Kidney (tissue), 22 donors: ENCODE measurements at places on chromosomes 4 and X.

- DNase-seq, result no peak
Observed at GRCh38 chr4:79044141-79044659, 105.0 kb upstream of the PAQR3 start.

DNA sequence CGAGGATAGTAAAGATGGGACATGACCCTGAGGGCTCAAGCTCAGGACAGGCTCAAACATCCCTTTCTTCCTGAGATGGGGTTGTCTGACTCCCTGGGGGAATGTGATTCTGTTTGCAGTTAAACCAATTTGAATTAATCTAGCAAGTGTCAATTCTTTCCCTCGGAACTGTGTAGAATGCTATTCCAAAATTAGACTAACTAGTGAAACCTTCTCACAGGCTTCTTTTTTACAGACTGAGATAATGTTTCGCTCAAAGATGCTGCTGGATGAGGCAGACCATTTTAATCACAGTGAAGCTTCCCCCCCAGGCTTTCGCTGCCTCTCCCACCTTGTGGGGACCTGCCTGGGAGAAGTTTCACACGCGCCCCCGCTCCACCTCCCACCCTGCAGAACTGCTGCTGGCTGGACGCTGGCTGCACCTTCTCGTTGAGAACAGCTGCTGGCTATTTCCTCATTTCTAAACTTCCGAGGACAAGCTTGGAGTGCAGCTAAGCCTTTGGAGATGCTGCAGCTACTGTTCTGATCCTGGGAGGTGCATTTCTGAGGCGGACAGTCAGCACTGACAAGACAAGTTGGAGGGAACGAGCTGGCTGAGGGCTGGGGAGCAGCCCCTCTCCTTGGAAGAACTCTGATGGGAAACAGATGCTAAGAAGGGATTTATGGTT, 297.8 kb downstream of the RAPGEF2 start:
- DNase-seq, result no peak

DNA sequence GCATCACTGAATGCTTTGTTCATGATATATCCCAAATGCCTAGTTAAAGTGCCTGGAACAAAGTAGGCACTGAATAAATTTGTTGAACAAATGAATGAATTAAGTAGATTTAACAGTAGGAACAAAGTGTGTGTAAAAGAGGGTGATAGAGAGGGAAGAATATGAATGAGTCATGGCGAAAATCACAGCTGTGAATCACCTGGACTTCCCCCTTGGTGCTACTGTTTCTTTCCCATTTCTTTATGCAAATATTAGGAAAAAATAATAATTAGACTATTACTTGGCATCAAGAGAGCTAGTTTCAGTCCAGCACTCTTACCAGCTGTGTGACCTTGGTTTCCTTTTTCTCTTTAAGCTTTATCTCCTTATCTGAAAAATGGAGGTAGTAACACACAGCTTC, 9.2 kb downstream of the SPIN3 start:
- DNase-seq, result no peak

GRCh38 chr4:103050736-103051436, 25.7 kb downstream of the SLC9B2 start:
- DNase-seq, result no peak

- DNase-seq, result no peak
Observed at GRCh38 chr4:127881563-127881864, 821 bp downstream of the PLK4 start.

GRCh38 chr4:168797738-168798375, 212.2 kb downstream of the CBR4 start:
- no peak for DNase-seq

DNA sequence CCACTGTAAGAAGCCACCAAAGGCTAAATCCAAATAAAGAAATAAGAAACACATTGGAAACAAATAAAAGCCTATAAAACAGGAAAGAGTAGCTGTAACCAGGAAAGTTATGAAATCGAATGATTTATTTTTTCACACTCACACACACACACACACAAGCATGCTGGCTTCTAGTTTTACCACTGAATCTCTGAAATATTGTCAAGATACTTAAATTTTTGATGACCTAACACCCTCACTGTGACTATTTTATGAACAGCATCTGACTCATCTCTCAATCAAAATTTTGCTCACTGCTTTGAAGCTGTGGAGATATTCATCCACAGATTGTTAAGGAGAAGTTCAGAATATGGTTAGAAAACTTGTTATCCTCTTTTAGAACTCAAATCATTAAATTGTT, 13.9 kb upstream of the GABRB1 start:
- no peak for DNase-seq

DNA sequence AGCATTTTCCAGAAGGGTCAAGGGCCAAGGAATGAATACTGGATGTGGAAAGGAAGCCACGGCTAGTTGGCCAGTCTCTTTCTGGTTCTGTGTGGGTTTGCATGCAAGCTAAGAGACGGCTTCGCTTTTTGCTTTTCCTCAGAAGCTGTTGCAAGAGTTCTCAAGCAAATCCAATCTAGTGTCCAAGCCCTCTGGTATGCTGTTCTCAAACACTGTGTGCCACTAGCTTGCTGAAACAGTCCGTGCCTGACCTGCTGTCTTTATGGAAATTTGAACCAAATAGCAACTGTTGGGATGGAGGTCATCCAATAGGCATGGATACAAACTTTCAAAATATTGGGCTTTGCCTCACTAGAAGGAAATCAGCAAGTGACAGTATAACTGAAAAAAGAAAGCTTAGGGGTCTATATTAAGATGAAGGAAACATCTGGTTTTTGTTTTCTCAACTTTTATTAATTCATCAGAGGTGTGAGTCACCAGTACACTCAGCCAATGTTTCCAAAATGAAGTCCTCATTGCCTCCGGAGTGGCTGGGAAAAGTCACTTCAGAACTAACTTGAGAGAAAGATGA, 70.5 kb downstream of the SLC9A6 start:
- DNase-seq, result no peak

- no peak for DNase-seq
Observed at GRCh38 chr4:39706741-39707511, 9.0 kb downstream of the UBE2K start.

- peak; percentile 30 for DNase-seq
Observed at GRCh38 chrX:19799319-19800182, 87.8 kb downstream of the SH3KBP1 start.

GRCh38 chrX:109347632-109348031, 134.3 kb downstream of the GUCY2F start:
- no peak for DNase-seq

DNA sequence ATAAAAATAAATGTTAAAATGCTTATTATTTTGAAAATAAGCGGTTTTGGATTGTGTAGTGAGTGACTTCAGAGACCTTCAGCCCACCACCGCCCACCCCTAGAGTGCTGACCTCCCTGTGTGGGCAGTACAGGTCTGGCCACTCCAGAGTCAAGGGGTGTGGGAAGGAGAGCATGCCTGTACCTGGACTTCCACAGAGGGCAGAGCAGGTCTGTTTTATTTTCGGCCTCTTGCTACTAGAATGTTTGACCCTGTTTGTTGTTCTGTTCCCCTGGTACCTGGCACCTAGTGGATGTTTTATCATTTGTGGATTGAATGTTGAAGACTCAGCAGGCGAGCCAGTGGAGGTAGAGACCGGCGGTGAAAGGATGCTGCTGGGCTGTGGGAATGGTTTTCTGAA, 14.3 kb downstream of the PIGG start:
- DNase-seq, result no peak

GRCh38 chrX:19214311-19214710, 92.0 kb upstream of the ADGRG2 start:
- DNase-seq, result peak; percentile 36

GRCh38 chr4:54976682-54977081, 148.7 kb downstream of the KDR start:
- DNase-seq, result no peak

- DNase-seq, result no peak
Observed at GRCh38 chrX:132412208-132412607, 76.6 kb downstream of the MBNL3 start.

- no peak for DNase-seq
Observed at GRCh38 chr4:3280466-3280865, 12.4 kb upstream of the RGS12 start.

DNA sequence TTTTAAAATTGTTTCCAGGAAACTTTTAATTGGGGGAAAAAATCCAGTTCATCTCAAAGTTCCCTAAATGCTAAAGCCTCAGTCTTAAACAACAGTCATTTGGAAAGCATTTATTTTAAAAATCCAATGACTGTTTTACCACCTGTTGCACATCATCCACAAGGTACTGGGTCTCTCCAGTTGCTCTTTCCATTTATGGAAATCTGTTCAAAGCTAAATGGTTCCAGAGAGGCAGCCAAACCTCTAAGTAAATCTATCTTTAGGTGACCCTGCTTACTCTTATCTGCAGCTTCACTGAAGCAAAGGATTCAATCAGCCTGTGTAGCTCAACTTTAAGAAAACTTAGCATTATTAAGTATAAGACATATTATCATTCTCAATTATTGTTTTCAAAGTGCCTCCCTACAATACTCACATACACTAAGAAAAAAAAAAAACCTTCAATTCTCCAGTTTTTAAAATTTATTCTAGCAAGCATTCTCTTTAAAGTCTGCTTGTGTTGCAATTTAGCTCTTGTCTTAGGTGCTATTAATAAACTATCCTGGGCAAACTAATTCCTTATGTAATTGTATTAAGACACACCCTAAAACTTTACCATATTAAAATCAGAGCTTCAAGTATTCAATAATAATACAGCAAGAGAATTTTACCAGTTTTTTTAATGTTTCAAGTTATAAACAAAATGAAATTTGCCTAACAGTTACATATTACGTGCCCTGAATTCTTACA, 60.6 kb downstream of the NOCT start:
- DNase-seq, result no peak

DNA sequence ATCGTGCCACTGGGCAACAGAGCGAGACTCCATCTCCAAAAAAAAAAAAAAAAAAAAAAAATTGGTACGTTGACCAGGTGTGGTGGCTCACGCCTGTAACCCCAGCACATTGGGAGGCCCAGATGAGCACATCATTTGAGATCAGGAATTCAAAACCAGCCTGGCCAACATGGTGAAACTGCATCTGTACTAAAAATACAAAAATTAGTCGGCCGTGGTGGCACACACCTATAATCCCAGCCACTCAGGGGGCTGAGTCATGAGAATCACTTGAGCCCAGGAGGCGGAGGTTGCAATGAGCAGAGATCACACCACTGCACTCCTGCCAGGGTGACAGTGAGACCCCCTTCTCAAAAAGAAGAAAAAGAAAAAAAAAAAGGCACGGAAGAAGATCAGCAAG, 24.5 kb downstream of the RBMX start:
- no peak for DNase-seq

- DNase-seq, result no peak
Observed at GRCh38 chr4:121307445-121308327, 73.1 kb downstream of the QRFPR start.

DNA sequence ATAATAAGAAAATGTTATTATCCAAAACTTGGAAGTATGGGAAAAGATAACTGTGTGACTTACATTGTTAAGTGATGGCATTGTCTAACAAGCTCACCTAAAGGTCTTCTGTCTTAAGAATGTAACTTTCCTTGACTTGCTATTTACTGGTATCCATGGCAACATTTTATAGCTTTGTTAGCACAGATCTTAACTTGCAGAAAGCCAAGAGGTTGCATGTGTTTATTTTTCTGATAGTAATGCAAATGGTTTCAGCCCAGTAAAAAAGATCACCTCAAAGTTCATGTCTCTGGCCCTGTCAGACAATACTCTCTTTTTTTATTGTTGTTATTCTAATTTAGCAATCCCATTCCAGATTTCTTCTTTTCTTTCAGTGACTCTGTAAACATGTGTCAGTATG, 425.3 kb downstream of the SPRY1 start:
- no peak for DNase-seq

DNA sequence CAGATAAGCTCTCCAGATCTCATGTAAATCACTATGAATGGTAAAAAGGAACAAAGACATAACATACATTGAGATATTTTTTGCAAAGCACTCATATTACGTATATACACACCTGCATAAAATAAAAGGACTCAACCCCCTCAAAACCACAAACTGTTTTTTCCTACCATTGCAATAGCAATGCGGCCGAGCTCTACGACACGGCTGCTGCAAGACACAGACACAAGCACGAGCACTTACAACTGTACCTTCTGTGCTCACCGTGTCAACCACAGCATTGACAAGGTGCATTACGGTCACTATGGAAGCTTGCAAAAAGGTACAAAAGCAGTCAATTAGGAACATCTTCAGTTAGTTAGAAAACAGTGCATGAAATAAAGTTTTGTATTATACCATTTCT, 37.1 kb upstream of the MTNR1A start:
- DNase-seq, result no peak

- DNase-seq, result no peak
Observed at GRCh38 chrX:13507893-13508292, 61.5 kb upstream of the EGFL6 start.

DNA sequence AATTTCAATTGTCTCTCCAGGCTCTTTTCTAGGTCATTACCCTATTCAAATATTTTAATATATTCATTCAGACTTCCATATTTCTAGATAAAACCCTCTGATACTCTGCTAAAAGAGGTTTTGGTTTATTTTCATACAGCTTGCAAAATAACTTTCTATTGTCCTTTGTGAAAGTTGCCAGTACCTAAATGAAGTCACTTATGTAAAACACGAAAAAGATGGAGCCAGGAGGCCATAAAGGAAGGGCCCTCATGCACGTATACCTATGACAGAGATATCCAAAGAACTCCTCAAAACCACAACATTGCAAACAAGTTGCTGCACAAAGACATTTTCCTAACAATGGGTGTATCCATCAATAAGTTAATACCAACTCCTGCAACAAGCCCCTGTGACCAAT, 25.7 kb upstream of the ELOVL6 start:
- no peak for DNase-seq

DNA sequence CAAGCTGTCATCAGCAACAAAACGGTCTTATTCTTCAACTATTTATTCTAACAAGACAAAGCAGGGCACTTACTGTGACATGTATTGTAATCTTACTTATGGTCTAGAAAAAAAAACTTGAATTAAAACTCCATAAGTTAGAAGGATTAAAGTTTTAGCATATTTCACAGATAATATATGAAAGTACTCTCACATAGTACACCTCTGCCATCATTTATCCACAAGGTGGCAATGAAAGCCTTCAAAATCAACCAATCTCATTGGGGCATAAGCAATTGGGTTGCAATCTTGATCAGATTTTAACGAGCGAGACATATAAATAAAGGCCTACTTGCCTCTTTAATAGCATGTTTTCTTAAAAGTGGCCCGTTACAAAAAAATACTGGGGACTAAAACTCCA, 1382.9 kb downstream of the FAM133A start:
- no peak for DNase-seq

- no peak for DNase-seq
Observed at GRCh38 chrX:42602136-42602535, 175.8 kb downstream of the PPP1R2C start.
